ENCODE measurements at places on chromosomes 7 and 10.

GRCh38 chr7:71430246-71430645, 298.3 kb downstream of the GALNT17 start:
- DNase-seq: no peak

DNA sequence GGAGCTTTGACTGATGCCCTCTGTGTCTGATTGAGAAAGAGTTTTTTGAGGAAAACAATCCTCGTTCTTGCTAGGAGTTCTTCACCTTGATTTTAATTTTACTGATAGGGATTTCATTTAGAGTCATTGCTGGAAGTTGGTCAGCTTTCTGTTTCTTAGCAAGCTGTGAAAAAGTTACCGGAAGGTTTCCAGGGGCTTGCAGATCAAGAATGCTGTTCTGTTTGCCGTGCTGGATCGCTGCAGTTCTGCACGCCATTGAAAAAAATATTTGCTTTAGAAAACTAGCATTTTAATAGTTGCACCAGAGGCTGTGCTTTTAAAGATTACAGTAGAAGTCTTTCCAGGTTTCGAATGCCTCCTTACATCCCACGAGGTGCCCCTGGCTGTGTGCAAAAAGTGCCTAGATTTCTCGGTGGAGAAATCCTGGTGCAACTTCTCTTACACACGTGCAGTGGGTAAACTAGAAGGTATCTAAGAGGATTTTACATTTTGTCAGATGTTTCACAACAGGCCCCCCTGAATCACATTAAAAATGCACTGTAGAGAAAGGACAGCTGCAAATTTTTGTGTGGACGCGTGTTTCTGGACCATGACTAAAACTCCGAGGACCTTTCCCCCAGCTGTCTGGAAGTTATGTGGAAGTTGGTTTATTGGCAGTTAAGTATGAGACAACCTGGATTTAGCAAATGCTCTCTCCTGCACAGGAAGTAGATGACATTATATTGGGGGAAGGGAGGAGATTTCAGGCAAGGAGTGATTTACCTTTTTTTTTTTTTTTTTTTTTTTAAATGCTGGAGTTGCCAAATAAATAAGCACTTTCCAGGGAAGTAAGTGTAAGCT, 5.8 kb downstream of the TCF7L2 start:
- no peak for DNase-seq

GRCh38 chr10:30455816-30456215, 21.8 kb downstream of the MAP3K8 start:
- no peak for DNase-seq

- peak; percentile 6 for DNase-seq
Measured at GRCh38 chr7:71361451-71362032, 229.6 kb downstream of the GALNT17 start.

DNA sequence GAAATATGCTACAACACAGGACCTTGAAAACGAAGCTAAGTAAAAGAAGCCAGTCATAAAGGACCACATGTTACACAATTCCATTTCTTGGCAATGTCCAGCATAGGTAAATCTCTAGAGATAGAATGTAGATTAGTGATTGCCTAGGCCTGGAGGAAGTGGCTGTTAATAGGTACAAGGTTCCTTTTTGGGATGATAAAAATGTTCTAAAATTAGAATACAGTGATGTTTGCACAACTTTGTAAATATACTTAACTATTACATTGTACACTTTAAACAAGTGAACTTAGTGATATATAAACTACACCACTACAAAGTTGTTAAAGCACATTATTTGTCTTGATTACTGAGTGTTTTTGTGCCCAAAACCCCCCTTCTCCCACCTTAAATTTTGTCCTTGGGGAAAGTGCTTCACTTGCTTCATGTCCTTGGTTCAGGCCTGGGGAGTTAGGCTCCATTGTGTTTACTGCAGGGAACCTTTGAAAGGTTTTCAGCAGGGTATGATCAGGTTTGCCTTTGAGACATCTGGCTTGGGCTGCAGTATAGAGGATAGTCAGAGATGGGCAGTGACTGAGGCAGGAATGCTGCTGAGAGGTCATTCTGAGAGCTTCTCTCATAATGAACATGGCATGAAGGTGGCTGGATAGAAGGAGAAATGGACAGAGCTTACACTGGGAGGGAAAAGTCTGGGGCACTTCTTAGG, 1052.6 kb downstream of the REEP3 start:
- no peak for DNase-seq

DNA sequence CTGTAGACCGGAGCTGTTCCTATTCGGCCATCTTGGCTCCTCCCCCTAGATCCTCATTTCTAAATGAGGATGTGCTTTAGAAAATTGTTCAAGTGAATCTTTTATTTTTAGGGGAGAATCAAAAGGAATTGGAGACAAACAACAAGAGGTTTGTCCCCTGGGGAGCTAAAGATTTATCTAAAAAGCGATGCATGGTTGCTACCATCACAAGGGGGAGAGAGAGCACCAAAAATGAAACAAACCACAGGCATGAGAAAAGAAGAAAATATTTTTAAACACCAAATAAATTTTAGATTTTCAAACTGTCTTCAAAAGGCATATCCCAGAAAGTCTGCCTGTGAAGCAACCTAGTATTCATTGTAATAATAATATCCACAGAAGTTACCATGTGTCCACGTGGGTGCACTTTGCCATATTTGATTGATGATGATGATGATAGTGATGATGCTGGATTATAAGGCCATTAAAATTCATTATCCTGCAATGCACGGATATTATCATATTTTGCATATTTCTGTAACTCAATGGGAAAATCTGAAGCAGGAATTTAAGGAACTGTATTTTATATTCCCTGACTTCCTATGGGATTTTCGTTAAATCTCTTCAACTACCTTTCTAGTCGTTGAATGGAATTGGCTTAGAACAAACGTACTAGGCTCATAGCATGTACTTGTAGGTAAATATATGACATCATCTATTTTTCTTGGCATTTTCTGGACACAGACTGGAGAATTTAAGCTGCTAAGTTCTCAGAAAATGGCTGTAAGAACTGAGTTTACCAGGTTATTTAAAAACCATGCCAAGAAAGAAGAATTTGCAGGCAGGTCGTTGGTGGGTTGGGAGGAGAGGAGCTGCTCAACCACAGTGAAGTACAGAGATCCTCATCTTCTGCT, 171.6 kb downstream of the WDR37 start:
- no peak for DNase-seq

DNA sequence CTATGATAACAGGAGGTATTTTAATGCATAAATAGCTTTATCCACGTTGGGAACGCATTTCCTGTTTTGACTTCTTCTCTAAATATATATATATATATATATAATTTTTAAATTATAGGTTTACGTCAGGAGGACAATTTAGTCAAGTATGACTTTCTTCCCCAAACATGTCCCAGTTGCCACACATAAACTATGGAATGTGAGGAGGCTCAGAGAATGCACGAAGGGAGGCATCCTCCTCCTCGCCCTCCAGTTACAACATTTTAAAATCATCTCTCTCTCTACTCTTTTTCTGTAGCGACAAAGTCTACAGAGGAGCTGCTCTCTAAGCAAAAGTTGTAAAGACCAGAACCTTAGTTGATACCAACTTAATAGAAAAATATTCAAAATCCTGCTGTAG, 106.9 kb upstream of the LYZL1 start:
- no peak for DNase-seq

DNA sequence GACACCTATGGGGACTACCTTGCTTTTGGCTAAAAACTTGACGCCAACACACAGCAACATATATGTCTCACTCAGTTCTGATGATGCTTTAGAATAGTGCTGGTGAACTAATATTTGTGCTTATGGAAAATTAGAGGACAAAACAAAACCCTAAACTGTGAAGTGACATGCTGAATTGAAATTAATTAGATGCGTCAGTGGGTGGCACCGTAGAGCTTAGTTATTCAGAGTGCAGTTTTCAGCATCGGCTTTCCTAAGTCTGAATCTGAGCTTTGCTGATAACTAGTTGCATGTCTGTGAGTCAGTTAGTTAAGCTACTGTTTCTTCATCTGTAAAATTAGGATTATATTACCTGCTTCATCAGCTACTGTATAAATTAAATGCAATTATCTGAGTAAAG, 245.0 kb upstream of the SORCS1 start:
- DNase-seq: no peak

DNA sequence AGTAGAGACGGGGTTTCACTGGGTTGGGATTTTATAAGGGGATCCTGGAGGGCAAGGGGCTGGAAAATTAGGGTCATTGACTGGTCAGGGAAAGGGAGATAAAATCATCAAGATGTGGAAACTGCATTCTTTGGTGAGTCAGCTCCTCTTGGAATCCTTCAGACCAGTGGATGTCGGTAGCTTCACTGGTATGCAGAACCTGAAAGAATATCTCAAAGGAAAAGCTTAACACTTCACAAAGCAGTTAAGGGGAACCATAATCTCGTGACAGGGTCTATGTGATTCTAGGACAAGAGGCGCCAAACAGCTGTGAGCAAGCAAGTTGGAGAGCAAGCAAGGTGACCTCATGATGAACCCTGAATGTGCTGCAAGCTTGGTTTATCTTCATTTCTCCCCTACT, 634.7 kb upstream of the AUTS2 start:
- no peak for DNase-seq

DNA sequence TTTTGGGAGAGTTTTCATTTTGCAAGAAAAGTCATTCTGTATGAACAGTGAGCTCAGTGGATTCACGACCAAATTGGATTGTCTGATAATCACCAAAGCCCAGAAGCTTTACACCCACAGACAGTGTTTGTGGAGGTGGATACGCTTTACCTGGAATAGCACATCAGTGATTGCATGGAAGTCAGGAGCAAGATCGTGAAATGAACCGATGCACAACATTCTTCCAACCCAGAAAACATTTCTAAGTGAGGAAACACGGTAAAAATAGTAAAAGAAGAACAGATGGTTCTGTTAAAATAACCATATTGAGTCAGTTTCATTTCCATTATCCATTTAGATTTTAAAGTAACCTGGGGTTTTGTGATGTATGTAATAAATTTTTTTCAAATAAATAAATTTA, 478.2 kb upstream of the PFKP start:
- no peak for DNase-seq

DNA sequence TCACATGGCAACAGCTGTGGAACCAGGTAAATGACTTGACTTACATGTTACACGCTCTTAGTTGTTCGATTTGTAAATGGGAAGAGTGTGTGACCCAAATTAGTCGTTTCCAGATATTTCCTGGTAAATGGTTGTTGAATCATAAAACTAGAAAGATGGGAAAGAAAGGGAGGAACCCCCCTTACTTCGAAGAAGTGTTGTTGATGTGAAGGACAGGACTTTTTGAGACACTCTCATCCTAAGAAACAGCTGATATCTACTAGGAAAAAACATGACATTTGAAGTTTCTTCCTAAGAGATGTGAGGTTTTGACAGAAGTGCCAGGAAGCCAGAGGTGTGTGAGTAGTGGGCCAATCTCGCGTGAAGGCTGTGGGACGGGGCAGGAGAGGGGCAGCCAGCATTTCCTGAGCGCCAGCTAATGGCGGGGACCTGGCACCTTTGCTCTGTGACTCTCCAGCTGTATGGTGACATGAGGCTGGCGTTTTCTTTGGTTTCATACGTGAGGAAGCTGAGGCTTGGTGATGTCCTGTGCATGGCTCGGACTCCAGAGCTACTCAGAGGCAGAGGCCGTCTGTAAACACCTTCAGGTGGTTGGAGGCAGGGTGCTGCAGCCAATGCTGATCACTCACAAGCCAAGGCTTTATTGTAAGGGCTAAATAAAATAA, 53.7 kb downstream of the IKZF1 start:
- DNase-seq: no peak

DNA sequence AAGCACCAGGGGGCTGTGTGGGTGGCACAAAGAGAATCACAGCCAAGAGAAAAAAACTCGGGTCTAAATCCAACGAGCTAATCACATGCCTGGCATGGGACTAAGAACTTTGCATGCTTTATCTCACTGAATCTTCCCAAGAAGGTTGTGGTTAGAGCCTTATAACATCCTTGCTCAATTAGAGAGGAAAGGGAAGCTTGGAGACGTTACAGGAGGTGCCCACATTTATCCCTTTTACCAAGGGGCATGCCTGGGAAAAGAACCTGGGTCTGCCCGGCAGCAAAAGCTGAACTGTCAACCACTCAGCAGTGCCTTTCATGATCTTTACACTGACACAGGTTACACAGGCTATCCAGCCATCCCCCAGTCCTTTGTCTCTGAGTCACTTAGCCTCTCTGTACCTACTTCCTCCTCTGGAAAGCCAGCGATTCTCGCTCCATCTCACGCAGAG, 190.1 kb downstream of the PRPF18 start:
- DNase-seq: no peak

DNA sequence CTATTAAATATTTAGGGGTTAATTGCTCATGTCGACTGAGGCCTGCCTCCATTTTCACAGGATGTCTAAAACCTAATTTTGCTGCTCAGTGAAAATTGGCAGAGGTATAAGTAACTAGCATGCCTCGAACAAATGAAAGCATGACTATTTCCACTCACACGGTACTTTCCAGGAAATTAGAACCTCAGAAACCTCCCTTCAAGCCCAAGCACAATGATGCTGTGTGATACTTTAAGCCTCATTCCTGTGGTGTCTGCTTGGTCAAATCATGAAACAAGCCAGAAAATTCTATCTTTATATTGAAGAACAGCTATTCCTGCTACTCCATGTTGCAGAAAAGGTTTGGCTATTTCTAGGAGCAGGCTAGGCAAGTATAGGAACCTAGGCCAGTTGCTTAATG, 203.0 kb downstream of the SORCS3 start:
- no peak for DNase-seq

DNA sequence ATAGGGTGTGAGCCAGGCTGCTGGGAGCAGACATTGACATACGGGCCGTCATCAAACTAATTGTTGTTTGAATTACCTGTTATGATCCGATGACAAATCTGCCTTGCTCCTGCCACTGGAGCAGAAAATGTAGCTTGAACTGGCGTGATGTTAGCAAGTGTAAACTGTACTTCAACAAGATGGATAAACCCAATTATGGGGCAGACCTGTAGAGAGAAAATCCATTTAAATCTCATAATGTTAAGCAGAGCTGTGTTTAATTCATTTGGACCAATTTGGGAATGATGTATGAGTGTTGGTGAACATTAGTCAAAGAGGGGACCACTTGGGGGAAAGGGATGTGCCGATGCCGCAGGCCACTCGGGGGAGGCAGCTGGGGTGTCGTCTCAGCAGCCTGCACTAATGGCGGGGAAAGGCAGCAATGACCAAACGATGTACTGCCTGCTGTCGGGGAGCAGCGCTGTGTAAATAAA, 27.4 kb downstream of the TCF7L2 start:
- no peak for DNase-seq

DNA sequence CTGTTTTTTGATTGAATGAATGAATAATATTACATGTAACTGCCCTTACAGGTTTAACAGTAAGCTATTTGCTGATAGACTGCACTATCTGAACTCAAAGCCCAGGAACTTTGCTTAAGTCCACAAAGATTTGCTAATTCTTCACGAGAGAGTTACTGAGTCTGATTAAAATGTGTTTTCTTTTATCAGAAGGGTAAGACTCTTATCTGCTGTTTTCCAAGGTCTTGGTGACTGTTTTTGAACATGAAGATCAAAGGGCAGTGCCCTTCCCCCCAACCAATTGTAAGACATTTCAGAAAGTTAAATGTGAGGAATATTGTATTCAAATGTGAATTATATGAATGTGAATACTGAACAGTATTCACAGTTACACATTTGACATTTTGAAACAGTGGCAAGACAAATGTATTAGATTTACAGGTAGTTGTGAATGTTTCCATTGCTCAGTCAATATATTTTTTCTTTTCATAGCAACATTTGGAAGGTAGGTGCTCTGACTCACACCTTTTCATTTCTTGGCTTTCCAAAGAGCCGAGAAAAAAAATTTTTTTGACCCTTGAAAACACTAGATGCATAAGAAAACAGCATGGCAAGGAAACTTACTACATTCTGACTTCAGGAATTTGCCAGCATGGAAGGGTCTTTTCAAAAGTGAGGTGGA, 62.7 kb downstream of the DKK1 start:
- no peak for DNase-seq

Measured in caudate nucleus (tissue), 63 donors.